ENCODE measurements at places on chromosomes 5 and 9.

- no peak for DNase-seq
Measured at GRCh38 chr5:42779083-42779482, 22.5 kb downstream of the CCDC152 start.

- DNase-seq = no peak
Measured at GRCh38 chr9:7452378-7452777, 347.2 kb downstream of the DMAC1 start.

GRCh38 chr9:78595200-78595945 is 298.4 kb downstream of the PSAT1 start:
- DNase-seq = no peak

DNA sequence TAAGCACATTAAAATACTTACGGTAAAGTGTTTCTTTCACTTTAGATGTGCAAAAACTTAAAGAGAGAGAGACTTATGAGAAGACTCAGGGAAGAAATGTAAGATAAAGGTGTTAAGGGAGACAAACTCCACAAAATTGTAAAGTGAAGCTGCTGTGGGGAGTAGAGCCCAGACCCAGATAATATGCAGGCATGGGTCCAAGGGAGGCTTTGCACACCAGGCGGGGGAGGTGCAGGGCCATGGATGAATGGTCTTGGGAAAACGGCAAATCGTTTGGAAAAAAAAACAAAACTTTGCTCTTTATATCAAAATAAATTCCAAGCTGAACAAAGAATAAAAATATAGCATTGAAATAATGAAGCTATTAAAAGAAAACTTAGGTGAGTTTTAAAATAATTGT is 9.1 kb downstream of the SYK start:
- no peak for DNase-seq

DNA sequence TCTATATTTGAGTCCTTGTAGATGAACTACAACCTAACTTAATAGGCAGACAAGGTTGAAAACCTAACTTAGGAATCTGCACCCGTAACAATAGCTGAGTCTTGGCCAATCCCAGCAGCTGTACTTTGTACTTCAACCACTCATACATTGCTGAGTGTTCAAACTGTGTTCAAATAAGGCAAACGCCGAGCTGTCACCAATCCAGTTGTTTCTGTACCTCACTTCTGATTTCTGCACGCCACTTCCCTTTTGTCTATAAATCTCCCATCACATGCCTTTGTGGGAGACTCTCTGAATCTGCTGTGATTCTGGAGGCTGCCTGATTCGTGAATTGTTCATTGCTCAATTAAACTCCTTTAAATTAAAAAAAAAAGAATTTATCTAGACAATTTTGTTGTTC is 167.8 kb upstream of the TUT7 start:
- DNase-seq = no peak

- no peak for DNase-seq
Measured at GRCh38 chr9:94911986-94912635, 185.6 kb downstream of the AOPEP start.

DNA sequence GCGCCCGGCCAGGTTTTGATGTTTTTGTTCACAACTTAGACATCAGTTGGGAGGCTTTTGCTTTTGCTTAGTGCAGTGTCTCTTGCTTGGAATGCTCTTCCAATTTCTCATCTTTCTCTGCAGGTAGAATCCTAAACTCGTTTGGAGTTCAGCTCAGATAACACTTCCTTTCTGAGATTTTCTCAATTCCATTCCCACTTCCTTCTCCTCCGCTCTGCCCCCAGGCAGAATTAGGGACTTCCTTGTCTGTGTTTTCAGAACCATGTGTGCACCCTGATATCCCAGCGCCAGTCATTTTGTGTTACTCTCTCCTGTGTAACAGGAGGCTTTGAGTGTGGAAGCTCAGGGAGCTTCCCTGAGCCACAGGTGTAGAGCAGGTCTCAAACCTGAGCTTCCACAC is 171.0 kb downstream of the INSYN2B start:
- DNase-seq = no peak

DNA sequence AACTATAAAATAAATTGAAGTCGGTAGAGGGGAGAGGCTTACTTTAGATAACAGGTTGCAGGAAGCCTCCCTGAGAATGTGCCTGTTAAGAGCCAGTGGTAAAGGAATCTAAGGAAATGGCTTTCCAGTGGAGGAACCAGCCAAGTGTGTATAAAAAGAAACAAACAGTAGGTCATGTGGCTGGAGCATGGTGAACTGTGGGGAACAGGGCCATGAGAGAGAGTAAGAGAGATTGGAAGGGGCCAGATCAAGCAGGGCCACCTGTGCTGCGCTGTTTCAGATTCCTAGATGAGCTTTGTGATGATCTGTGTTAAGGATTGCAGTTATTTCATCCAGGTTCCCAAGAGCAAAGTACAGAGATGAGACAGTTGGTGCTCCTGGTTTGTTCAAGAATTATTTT is 152.7 kb upstream of the SGCD start:
- DNase-seq = no peak

Data from midbrain (tissue), 1 donor.